CD4-positive, alpha-beta T cell treated with Interleukin-12 subunit alpha and Interleukin-12 subunit beta, for 1 hour (primary cell): ENCODE measurements at places on chromosomes 16 and 17.

DNA sequence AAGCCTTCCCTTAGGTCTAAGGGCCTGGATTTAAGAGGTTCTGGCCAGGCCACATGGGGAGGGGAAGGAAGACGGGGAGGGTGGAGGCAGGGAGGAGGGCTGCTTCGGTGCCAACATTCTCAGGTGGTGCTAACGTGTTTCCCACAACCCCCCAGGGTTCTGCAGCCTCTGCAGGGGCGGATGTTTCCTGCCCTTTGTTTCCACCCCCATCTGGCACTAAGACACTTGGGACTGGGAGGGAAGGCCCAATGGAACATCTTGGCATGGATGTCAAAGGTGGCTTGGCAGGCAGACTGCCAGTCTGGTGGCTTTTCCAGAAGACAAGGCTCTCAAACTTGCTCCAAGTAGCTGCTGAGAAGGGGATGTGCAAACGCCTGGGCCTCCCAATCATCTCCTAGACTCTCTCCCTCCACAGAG lies 12.7 kb downstream of the HIC1 start:
- DNase-seq, result no peak

- DNase-seq, result no peak
Measured at GRCh38 chr16:12203780-12204351, 227.3 kb downstream of the SNX29 start.

DNA sequence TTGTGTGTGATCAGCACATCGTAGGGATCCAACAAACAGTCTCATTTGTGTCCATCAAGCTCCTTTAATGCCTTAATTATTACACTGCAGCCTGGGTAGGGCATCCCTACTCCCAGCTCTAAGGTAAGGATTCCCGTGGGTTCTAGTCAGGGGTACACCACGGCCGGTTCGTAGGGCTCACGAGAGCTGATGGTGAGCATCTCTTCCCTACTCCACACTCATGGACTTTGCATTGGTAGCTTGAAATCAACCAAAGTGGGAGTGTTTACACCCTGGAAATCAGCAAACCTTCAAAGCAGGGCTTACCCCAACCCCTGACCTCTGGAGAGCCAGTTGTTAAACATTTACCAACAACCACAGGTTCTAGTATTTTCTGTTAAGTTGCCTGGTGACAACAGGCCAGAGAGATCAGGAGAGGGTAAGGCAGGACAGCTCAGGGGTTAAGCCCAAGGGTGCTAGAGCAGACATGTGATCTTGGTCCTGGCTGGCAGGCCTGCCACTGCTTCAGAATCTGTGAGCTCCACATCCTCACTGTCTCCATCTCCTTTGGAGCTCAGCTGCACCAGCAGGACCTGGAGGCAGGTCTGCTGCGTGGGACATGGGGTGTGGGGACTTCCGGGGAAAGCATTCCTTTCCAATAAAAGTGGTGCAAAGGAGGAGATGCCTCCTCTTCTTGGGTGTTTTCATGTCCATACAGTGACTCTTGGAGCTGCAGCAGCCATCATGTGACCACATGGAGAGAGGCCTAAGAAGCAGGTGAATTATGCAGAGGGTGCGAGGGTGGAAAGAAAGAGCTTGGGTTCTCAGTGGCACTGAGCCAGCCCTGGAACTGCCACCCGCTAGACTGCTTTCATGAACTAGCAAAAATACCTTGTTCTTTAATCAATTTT lies 36.1 kb upstream of the ZCCHC14 start:
- DNase-seq, result no peak

- DNase-seq, result no peak
Measured at GRCh38 chr17:9361188-9361955, 214.2 kb downstream of the STX8 start.

GRCh38 chr16:46808997-46809396 lies 22.0 kb downstream of the C16orf87 start:
- no peak for DNase-seq

DNA sequence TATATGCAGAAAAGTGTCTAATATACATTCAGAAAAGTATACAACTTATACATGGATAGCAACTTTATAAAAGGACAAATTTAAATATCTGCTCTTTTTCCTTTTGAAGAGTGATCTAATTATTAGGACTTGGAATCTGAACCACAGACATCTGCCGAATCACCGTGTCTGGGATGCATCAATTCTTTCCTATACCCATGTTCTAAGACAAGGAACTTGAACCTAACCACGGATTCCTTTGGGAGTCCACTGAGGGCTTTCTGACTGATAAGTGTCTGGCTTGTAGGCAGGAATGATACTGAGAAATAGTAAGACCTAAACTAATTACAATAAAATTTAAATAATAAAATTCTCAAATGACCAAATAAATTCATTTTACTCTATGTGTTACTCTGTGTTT lies 54.2 kb downstream of the NDEL1 start:
- no peak for DNase-seq
